HepG2 (cell line): ENCODE measurements at places on chromosomes 7 and 10. TPM values are rescaled to one million over a fixed set of nuclear protein-coding genes. Genes with fewer than 3 reads are reported as not detected.

DNA sequence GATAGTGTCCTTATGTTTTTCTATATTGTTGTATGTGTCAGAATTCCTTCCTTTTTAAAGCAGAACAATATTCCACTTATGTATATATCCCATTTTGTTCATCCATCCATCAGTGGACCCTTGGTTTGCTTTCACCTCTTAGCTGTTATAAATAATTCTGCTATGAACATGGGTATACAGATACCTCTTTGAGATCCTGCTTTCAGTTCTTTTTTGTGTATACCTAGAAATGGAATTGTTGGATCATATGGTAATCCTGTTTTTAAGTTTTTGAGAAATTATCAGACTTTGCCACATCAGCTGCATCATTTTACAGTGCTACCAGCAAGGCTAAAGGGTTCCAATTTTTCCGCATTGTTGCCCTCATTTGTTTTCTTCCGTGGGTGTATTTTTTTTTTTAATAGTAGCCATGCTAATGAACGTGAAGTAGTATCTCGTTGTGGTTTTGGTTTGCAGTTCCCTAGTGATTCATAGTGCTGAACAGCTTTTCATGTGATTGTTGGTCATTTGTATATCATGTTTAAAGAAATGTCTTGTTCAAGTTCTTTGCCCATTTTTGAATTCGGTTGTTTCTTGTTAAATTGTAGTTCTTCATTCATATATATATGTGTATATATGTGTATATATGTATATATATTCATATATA lies 87.8 kb downstream of the LCOR start:
- H3K36me3 ChIP-seq = peaks cover 14% of the 10 kb centered on the region; the same call in 2 of the 3 replicates
- H3K4me3 ChIP-seq = no peak overlapping the region
- DNase-seq = no peak
- H3K4me1 ChIP-seq = peaks cover 23% of the 10 kb centered on the region
- H3K27me3 ChIP-seq = no peaks in the 10 kb centered on the region
- H3K27ac ChIP-seq = no peak overlapping the region

DNA sequence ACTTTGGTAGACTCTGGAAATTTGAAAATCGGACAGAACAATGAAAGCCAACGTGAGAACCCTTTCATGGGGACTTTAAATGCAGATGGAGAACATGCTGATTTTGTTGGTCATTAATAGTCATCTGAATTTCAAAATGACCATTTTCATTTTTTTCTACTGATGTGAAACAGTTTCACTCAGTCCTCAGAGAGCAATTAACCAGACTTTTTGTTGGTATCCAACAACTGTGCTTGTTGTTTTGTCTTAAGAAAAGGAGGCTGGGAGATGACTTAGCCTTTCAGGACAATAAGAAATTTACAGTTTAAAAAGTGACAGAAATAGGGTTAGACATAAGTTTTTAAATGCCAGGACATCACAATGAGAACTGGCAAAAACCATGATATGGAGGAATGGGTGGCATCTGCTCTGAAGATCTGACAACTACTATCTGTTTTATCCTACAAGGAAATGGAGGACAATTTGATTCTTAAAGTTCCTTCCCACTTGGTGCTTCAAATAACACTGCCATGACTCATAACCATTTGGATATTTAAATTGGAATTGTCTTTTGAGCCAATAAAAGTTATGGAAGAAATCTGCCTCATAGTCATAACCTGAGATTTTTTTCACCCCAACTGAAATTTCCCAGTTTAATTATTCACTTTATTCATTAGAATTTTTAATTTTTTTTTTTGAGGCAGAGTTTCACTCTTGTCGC lies 87.2 kb upstream of the HPS1 start:
- no peak overlapping the region for H3K4me3 ChIP-seq
- H3K4me1 ChIP-seq = no peaks in the 10 kb centered on the region
- no peak for DNase-seq
- no peak overlapping the region for H3K27ac ChIP-seq
- no peaks in the 10 kb centered on the region for H3K36me3 ChIP-seq

- peak; percentile 70 for DNase-seq
- no peaks in the 10 kb centered on the region for H3K36me3 ChIP-seq
- no peaks in the 10 kb centered on the region; the same call in 2 of the 3 replicates for H3K27me3 ChIP-seq
- peaks cover 67% of the 10 kb centered on the region for H3K4me1 ChIP-seq
These were observed at the start of gene USP6NL for GRCh38 chr10:11611248-11612020. USP6NL (minus strand) TSS chr10:11611650; CDS start chr10:11597634, 14,016 bp downstream.

GRCh38 chr7:98236355-98237185 lies 15.5 kb downstream of the TECPR1 start:
- H3K27me3 ChIP-seq = no peaks in the 10 kb centered on the region
- H3K4me3 ChIP-seq = no peak overlapping the region
- H3K4me1 ChIP-seq = no peaks in the 10 kb centered on the region
- no peaks in the 10 kb centered on the region; the same call in 1 of the 2 replicates for H3K36me3 ChIP-seq

DNA sequence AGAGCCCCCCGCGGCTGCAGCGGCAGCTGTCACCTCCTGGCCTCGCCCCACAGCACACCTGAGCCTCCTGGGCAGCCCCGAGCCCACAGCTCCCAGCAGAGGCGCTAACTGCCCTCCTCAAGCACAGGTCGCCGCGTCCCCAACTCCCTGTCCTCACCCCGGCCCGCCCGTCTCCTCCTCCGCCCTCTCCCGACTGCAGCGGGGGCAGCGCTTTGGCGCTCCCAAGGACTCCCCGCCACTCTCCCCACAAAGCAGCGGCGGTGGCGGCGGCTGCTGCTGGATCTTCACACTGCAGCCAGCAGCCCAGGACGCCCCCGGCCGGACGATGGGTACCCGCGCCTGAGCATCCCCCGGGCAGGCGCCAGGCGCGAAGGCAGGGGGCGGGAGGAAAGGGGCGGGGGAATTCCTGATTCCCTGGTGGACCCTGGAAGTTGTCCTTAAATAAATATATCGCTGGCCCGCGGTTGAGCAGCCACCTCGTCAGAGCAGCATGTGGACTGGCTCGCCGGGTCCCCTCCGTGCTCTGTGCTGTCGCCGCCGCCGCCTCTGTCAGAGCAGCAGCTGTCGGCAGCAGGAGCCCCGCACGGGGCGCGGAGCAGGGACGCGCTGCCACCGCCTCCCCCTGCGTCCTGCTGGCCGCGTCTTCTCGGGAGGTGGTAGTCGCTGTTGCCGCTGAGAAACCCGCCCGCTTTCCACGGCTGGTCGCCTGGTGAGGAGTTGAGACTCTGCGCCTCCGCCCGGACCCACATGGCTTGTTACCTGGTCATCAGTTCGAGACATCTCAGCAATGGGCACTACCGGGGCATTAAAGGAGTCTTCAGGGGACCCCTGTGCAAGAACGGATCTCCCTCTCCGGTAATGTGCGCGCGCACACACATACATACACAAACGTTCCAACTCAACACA lies at the start of gene ZNF804B:
TSS of gene ZNF804B (plus strand) at position 471 of the 906 bp plus-strand sequence. CDS start at position 748, 277 bp downstream.
- H3K4me3 ChIP-seq = no peak within 1 kb of the TSS
- DNase-seq = no peak
- no peak within 1 kb of the TSS for H3K27ac ChIP-seq
- no peaks in the 10 kb centered on the region for H3K27me3 ChIP-seq
- H3K36me3 ChIP-seq = no peaks in the 10 kb centered on the region

GRCh38 chr7:123538189-123538714 lies 3.9 kb upstream of the IQUB start:
- no peak overlapping the region for H3K27ac ChIP-seq
- DNase-seq = no peak
- H3K4me1 ChIP-seq = peaks cover 6% of the 10 kb centered on the region

Gene C7orf33
- not detected in 2 replicates for total RNA-seq

GRCh38 chr7:134327896-134328295 lies 11.2 kb upstream of the SLC35B4 start:
- H3K27ac ChIP-seq = no peak overlapping the region
- H3K36me3 ChIP-seq = no peaks in the 10 kb centered on the region
- peaks cover 22% of the 10 kb centered on the region for H3K4me1 ChIP-seq
- DNase-seq = peak; percentile 57
- H3K4me3 ChIP-seq = no peak overlapping the region

DNA sequence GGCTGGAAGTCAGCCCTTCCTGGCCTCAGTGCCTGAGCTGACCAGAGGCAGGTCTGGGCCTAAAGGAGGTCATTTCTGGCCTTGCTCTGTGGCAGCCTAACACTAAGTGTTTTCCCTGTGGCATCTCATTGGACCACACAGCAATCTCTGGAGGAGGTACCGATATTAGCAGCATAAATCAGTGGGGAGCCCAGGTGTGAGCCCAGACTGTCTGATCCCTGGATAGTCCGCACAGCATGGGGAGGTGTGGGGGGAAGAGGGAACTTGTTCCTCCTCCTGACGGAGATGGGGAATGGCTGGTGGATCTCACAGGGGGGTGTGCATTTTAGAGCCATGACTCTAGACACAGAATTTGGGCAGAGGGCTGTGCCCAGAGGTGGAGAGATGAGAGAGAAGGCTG lies 11.0 kb upstream of the PPIF start:
- H3K4me1 ChIP-seq = peaks cover 72% of the 10 kb centered on the region
- H3K4me3 ChIP-seq = no peak overlapping the region
- H3K36me3 ChIP-seq = no peaks in the 10 kb centered on the region
- no peaks in the 10 kb centered on the region for H3K27me3 ChIP-seq

Gene MLXIPL
- total RNA-seq = 17.2 and 51.6 TPM in 2 replicates

Gene PDE6C
- total RNA-seq = 0.39 and 0.64 TPM in 2 replicates

- DNase-seq = no peak
- H3K27me3 ChIP-seq = no peaks in the 10 kb centered on the region
- H3K4me3 ChIP-seq = no peak overlapping the region
- H3K27ac ChIP-seq = no peak overlapping the region
- H3K4me1 ChIP-seq = no peaks in the 10 kb centered on the region
- H3K36me3 ChIP-seq = peaks cover 78% of the 10 kb centered on the region
These were observed 75.9 kb downstream of the NRBF2 start for GRCh38 chr10:63208986-63209385.
